Endothelial cell of umbilical vein (primary cell): ENCODE measurements at places on chromosomes 12 and 14. TPM values are rescaled to one million over a fixed set of nuclear protein-coding genes. Genes with fewer than 3 reads are reported as not detected.
A peak's percentile ranks its signal among the peaks of the same experiment; 100 is the strongest.

DNA sequence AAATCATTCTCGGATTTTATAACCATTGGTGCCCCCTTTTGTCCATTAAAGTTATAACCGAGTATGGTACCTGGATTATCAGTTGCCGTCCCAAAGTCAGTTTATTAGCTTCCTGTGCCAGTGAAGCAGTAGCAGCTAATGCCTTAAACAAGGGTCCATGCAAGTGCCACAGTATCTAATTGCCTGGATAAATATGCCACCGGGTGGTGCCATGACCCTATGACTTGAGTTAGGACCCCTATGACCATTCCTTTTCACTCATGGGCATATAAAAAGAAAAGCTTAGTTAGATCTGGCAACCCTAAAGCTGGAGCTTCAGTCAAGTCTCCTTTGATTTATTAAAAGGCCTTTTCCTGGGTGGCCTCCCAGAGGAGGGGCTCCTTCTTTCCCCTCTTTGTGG is 1314.6 kb downstream of the TMEM121 start:
- no peaks in the 10 kb centered on the region for H3K36me3 ChIP-seq
- no peak overlapping the region for H3K27ac ChIP-seq
- no peaks in the 10 kb centered on the region for H3K4me1 ChIP-seq
- no peak for DNase-seq
- no peaks in the 10 kb centered on the region for H3K27me3 ChIP-seq

DNA sequence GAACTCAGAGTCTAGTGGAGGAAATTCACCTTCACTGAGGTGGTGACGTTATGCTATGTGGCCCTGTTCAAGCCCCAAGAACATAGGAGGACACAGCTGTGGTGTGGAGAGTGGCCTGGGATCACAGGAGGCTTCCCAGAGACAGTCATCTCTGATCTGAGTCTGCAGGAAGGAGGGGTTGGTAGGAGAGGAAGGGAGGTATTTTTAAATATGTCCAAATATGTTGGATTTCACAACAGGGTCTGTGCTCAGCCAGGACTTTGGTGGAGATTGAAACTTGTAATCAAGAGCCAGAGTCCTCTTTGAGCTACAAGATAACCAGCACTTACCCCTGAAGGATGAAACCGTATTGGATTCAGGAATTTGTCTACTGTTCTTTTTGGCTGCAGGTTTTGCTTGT is 26.4 kb upstream of the MED13L start:
- no peak overlapping the region for H3K27ac ChIP-seq
- H3K36me3 ChIP-seq: no peaks in the 10 kb centered on the region
- H3K27me3 ChIP-seq: peaks cover 19% of the 10 kb centered on the region
- H3K4me3 ChIP-seq: no peak overlapping the region
- no peaks in the 10 kb centered on the region for H3K4me1 ChIP-seq
- DNase-seq: no peak

- H3K27me3 ChIP-seq: no peaks in the 10 kb centered on the region
- no peak overlapping the region for H3K4me3 ChIP-seq
- no peak for DNase-seq
- H3K36me3 ChIP-seq: peaks cover 3% of the 10 kb centered on the region
- no peak overlapping the region for H3K27ac ChIP-seq
Observed at GRCh38 chr12:29167988-29168387, 18.9 kb downstream of the FAR2 start.

DNA sequence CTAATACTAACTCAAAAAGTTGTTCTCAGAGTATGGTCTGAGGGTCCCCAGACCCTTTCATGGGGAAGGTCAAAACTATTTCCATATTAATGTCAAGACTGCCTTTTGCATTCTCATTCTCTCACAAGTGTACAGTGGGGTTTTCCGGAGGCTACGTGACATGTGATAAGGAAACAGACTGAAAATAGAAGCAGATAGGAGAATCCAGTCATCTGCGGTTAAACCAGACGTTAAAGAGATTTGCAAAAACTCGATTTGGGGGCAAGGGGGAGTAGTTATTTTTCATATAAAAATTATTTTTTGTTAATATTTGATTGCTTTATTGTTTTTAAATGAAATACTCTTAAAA is 1.0 kb upstream of the NAP1L1 start:
- peak; percentile 67 for DNase-seq
- H3K4me3 ChIP-seq: no peak overlapping the region
- H3K36me3 ChIP-seq: no peaks in the 10 kb centered on the region

DNA sequence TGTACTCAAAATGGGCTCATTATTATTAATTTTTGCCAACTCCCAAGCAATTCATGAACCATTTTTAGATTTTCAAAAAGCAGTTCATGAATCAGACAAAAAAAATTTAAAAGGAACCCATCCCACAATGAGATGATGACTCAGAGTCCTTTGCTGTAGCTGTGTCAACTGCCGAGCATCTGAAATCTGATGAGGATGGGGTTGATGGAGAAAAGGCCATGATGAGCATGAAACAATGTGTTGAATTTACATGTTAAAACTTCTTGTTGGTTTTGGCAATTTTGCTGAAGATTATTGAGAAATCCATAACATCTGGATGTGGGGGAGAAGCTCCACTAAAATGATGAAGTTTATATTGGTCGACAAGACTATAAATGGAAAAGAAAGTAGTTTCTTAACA is 378.0 kb downstream of the FOXG1 start:
- H3K36me3 ChIP-seq: no peaks in the 10 kb centered on the region
- H3K4me1 ChIP-seq: no peaks in the 10 kb centered on the region
- no peaks in the 10 kb centered on the region for H3K27me3 ChIP-seq

GRCh38 chr12:44842669-44843068 is 33.4 kb downstream of the NELL2 start:
- no peak overlapping the region for H3K4me3 ChIP-seq
- no peaks in the 10 kb centered on the region for H3K27me3 ChIP-seq

DNA sequence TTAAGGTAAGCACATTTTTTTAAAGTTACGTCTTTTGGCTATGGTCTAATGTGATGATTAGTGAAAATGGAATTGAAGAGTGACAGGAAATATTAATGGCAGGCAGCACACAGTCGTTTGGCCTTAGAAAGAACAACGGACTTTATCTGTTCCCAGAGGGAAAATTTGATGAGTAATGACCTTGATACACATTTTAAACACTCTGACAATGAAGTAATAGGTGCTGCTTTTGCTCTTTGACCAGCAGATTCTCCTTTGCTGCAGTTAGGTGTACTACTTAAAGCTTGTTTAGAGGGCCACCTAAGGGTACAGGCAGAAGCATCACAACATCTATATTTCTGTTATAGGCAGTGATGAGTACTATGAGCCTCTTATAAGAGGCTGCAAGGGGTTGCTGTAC is 27.1 kb upstream of the RNU6-8 start:
- no peak overlapping the region for H3K27ac ChIP-seq
- H3K27me3 ChIP-seq: no peaks in the 10 kb centered on the region
- no peak for DNase-seq
- no peaks in the 10 kb centered on the region for H3K36me3 ChIP-seq

DNA sequence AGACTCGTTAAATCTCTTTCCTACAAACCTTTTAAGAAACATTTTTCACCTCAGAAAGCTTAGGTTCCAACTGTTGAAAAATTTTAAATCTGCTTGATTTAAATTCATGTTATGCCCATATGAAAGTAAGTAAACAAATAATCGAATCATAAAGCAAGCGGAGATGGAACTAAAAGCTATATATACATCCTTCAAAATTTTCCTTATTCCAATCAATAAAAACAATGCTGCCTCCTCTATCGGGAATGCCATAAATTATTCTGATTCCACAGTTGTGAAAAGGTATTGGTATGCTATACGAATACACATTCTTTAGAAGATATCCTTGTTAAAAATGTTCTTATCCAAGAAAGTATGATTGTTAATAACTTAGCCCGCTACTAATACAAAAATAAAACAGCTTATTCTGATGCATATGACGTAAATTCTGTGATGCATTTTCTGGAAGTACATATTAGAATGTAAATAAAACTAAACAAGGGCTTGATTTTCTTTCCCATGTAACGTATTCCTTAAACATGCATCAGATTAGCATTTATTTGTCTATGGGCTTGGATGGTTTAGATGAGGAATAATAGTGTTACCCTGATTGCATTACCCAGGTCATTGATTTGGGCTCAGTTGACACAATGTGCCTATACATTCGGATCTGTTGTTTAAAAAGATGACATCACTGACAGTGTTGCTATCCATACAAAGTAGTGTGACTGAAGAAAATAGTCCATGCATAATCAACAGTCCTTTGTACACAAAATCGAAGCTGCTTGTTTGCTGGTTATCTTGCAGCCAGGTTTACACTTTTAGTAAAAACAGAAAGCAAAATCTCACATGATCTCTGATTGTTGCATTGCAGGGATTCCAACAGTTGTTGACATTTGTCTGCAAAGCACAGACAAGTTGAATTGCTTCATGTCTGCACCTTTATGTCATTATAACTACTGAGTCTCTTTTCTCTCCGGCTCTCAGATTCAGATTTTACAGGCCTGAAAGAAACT is 656 bp upstream of the DTD2 start:
- no peak overlapping the region for H3K27ac ChIP-seq
- H3K4me3 ChIP-seq: no peak overlapping the region
- peaks cover 2% of the 10 kb centered on the region for H3K4me1 ChIP-seq
- no peaks in the 10 kb centered on the region for H3K36me3 ChIP-seq
- no peak for DNase-seq
- no peaks in the 10 kb centered on the region for H3K27me3 ChIP-seq

GRCh38 chr14:49942090-49942489 is 49.2 kb downstream of the ARF6 start:
- no peaks in the 10 kb centered on the region for H3K36me3 ChIP-seq
- no peaks in the 10 kb centered on the region for H3K27me3 ChIP-seq
- no peak overlapping the region for H3K27ac ChIP-seq

- peak; percentile 42 for DNase-seq
- H3K36me3 ChIP-seq: peaks cover under 1% of the 10 kb centered on the region
- H3K4me1 ChIP-seq: peaks cover 38% of the 10 kb centered on the region
- peak overlapping the region; percentile 41 for H3K4me3 ChIP-seq
- H3K27me3 ChIP-seq: no peaks in the 10 kb centered on the region
- peak overlapping the region; percentile 80 for H3K27ac ChIP-seq
Observed at GRCh38 chr14:54567639-54568561, 972 bp downstream of the SAMD4A start.

- H3K27ac ChIP-seq: no peak overlapping the region
- no peak overlapping the region for H3K4me3 ChIP-seq
- H3K36me3 ChIP-seq: no peaks in the 10 kb centered on the region
- H3K4me1 ChIP-seq: peaks cover 11% of the 10 kb centered on the region
- peaks cover 12% of the 10 kb centered on the region for H3K27me3 ChIP-seq
Observed at GRCh38 chr12:67709367-67709954, 60.9 kb downstream of the DYRK2 start.

DNA sequence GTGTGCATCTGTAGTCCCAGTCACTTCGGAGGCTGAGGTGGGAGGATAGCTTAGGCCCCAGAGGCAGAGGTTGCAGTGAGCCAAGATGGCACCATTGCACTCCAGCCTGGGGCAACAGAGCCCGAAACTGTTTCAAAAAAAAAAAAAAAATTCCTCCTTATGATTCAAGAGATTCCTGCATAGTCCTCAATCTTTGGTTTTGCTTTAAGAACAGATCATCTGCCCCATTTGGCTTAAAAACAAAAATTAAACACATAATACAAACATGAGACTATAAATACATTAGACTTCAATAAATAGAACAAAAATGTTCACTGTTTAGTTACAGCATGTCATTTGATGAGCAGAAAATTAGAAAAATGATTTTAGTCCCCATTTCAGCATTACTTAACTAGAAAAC is 131.2 kb downstream of the PAWR start:
- no peak for DNase-seq
- H3K27me3 ChIP-seq: no peaks in the 10 kb centered on the region
- no peak overlapping the region for H3K4me3 ChIP-seq
- H3K4me1 ChIP-seq: peaks cover 50% of the 10 kb centered on the region

DNA sequence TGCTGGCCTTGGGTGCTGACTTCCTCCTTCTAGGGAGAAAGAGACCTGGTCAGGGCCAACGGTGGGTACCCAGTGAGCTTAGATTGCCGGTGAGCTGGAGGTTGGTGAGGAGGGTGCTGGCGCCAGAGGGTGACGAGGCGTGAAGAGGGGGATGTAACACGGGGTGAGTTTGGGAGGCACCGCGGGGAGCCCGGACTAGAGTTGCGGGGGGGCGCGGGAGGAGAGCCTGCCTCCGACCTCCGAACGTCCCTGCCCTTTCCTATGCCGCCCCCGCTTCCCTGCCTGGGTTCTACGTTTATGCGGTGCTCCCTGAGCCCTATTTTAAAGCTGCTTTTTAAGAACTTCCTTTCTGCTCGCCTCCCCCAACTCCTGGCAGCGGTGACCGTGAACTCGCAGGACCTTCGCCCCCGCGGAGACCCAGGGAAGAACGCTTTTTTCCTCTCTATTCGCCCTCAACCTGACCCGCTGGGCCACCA is 18.6 kb downstream of the OR6S1 start:
- H3K4me1 ChIP-seq: peaks cover 14% of the 10 kb centered on the region
- no peak for DNase-seq
- H3K36me3 ChIP-seq: no peaks in the 10 kb centered on the region
- H3K27ac ChIP-seq: no peak overlapping the region
- H3K4me3 ChIP-seq: no peak overlapping the region
- H3K27me3 ChIP-seq: peaks cover 21% of the 10 kb centered on the region

- H3K36me3 ChIP-seq: no peaks in the 10 kb centered on the region
- H3K27me3 ChIP-seq: no peaks in the 10 kb centered on the region
- no peak overlapping the region for H3K27ac ChIP-seq
- no peak overlapping the region for H3K4me3 ChIP-seq
- no peak for DNase-seq
Observed at GRCh38 chr12:46158501-46158900, 110.3 kb downstream of the SLC38A1 start.

- peaks cover 22% of the 10 kb centered on the region for H3K4me1 ChIP-seq
- H3K27me3 ChIP-seq: no peaks in the 10 kb centered on the region
- H3K36me3 ChIP-seq: no peaks in the 10 kb centered on the region
Observed at GRCh38 chr12:42129595-42130204, 15.0 kb downstream of the GXYLT1 start.

GRCh38 chr14:68458840-68459469 is 333.9 kb downstream of the ZFP36L1 start:
- peak; percentile 98 for DNase-seq
- no peak overlapping the region for H3K4me3 ChIP-seq
- peaks cover 30% of the 10 kb centered on the region for H3K4me1 ChIP-seq
- peak overlapping the region; percentile 85 for H3K27ac ChIP-seq
- H3K27me3 ChIP-seq: no peaks in the 10 kb centered on the region
- H3K36me3 ChIP-seq: no peaks in the 10 kb centered on the region

GRCh38 chr14:64830961-64831360 is 48.7 kb downstream of the SPTB start:
- no peak overlapping the region for H3K27ac ChIP-seq
- DNase-seq: no peak
- no peak overlapping the region for H3K4me3 ChIP-seq
- H3K27me3 ChIP-seq: peaks cover 17% of the 10 kb centered on the region
- H3K36me3 ChIP-seq: no peaks in the 10 kb centered on the region
- no peaks in the 10 kb centered on the region for H3K4me1 ChIP-seq

BCDIN3D gene
- 1.8 TPM in 2 replicates for polyA plus RNA-seq

LRRK2 gene
- polyA plus RNA-seq: 0.16 and 0.26 TPM in 2 replicates

CLEC7A gene
- polyA plus RNA-seq: not detected in 2 replicates

PKP2 gene
- polyA plus RNA-seq: 1.4 and 1.5 TPM in 2 replicates

SPTSSA gene
- polyA plus RNA-seq: 24.3 and 25.7 TPM in 2 replicates

ADAMTS20 gene
- polyA plus RNA-seq: not detected in 2 replicates

ESPL1 gene
- polyA plus RNA-seq: 16.2 and 18.8 TPM in 2 replicates

LTB4R gene
- 9.1 and 11.7 TPM in 2 replicates for polyA plus RNA-seq
